Pons (tissue), 1 donor: ENCODE measurements at places on chromosomes 7 and 10.
A peak's percentile ranks its signal among the peaks of the same experiment; 100 is the strongest.

- no peak for DNase-seq
Observed at GRCh38 chr7:33350577-33350976, 221.2 kb downstream of the BBS9 start.

DNA sequence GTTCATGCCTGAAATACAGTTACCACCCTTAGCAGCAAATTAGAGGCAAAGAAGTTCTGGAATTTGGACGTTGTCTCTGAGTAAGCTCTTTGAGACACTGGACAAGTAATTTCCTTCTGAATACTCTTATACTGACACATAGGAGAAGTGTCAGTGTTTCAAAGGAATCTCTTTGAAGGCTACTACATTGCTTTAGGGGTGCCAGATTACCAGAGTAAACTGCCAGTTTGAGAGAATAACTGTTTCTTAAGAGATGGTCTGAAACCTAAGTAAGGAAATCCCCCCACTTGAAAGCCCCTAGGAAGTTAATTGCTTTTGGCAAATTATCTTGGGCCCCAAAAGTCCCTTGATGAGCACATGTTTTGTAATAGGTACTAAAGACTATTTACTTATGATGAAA lies 3.4 kb downstream of the FAS start:
- no peak for DNase-seq

DNA sequence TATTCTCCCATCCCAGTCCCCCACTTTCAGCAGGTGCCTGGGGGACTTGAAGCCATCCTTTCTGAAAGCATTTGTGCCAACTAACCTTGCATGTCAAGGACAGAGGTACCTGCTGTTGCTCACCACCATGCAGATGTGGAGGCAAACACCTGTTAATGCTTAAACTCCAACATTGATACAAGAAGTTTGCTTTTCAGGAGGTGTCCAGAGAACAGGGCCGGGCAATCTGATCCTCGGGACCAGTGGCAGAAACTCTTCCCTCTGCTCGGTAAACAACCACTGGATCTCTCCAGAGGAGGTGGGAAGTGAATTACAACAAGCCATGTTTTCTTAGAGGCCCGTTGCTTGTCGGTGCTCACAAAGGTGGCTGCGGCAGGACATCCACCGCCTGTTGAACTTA lies 54.7 kb downstream of the FGFR2 start:
- no peak for DNase-seq

GRCh38 chr10:129532838-129533237 lies 65.8 kb downstream of the MGMT start:
- DNase-seq, result no peak

GRCh38 chr10:43479275-43479674 lies 42.4 kb downstream of the ZNF487 start:
- no peak for DNase-seq

DNA sequence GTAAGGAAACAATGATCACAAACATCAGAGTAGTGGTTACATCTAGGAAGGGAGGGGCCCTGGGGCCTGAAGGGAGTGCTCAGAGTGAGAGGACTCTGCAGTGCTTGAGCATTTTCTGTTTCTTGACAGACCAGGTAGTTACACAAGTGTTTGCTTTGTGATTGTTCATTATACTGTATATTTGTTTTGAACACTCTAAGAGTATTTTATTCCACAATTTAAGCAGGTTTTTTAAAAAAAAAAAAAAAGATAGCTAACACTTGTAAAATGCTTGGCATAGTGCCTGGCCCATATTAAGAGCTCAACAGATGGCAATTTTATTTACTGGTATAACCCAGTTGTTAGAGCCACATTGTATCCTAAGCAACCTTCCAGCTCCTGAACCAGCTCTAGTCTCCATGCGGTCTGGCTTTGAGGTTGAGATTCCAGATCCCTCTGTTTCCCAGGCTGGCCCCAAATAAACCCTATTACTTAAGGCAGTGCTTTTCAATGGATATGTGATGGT lies 20.1 kb upstream of the ATXN7L1 start:
- DNase-seq, result no peak

DNA sequence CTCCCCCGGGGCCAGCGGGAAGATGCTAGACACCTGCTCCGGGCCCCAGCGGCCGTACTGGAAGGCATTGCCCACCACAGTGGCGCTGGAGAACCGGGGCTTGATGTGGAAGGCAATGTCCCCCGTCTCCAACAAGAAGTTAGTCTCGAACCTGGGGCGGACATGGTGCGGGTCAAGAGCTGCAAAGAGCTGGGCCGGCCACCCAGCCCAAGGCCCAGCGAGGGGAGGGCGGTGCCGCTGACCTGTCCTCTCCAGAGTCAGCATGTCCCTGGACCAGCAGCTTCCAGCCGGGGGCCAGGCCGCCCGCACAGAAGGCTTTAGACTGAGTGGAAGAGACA lies 551 bp downstream of the GRIFIN start:
- no peak for DNase-seq

DNA sequence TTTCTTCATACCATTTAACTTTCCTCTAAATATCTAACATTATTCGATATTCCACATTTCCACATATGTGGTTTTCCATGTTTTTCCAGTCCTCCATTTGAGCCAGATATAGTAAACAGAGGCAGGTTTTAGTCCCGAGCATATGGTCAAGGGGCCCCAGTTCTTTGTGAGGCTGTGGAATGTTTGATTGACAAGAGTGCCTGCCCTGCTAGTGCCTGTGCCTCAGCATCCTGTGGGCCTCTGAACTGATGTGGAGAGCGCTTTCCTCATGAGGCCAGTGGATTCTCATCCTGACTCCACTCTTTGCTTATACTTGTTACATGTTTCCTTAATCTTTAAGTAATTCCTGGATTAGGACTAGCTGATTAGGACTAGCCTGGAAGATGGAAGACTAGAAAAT lies 58.8 kb downstream of the POM121L12 start:
- no peak for DNase-seq

- peak; percentile 95 for DNase-seq
Observed at GRCh38 chr10:624605-625332, 64.7 kb downstream of the DIP2C start.
